Central memory CD4-positive, alpha-beta T cell (primary cell): ENCODE measurements at places on chromosomes 1 and 21.

DNA sequence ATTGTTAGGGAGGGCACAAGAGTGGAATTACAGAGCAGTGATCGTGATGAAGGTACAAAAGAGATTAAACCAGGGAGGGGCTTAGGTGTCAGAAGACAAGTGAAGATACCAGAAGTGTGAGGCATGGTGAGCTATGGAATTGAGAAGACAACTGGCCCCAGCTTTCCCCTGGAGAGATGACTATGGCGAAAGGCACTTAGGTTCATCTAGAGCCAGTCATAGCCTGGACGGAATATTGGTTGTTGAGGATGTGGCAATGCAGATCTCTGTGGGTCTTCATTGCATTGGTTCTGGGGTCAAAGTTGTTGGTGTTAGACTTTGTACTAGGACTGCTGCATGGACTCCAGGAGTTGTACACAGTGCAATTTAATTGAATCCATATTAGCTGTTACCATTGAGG, 115.7 kb downstream of the FASLG start:
- DNase-seq: no peak

- DNase-seq: no peak
Measured at GRCh38 chr1:230123280-230124185, 56.5 kb downstream of the GALNT2 start.

DNA sequence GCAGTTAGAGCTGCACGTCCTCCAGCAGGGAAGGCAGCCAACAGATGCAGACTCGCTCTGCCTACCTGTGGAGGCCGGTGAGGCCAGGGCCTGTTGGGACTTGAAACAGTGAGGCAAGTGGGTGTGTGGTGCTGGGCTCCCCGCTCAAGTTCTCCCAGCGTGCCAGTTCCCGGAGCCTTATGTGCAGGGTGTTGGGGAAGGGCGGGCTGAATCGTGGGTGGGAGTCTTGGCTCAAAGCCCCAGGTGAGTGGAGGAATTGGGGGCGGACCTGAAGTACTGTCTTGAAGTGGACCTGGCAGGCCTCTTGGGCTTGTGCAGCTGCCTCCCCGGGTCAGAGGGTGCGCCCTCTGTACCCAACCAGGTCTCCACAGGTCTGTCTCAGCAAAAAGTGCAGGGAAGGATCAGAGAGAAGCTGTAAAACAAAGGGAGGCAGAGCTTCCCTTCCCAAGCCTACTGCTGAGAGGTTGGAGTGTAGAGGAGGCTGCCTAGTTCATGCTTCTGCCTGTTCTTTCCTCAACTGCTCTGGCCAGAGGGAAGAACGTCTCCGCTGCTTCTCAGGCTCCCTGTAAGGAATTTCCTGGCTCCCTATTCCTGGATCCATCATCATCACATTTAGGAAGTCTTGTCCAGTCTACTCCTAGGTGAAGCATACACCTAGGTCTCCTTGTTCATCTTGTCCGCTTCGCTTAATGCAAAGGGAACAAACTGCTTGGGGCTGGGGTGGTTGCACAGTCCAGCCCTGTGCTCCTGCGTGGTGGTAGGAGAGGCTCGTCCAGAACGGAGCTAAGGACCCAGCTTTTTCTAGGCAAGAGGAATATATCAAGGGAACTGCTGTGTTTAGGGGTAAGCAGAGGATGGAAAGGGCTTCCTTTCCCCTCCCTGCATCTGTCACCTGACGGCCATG, 14.9 kb downstream of the UTP11 start:
- DNase-seq: no peak

DNA sequence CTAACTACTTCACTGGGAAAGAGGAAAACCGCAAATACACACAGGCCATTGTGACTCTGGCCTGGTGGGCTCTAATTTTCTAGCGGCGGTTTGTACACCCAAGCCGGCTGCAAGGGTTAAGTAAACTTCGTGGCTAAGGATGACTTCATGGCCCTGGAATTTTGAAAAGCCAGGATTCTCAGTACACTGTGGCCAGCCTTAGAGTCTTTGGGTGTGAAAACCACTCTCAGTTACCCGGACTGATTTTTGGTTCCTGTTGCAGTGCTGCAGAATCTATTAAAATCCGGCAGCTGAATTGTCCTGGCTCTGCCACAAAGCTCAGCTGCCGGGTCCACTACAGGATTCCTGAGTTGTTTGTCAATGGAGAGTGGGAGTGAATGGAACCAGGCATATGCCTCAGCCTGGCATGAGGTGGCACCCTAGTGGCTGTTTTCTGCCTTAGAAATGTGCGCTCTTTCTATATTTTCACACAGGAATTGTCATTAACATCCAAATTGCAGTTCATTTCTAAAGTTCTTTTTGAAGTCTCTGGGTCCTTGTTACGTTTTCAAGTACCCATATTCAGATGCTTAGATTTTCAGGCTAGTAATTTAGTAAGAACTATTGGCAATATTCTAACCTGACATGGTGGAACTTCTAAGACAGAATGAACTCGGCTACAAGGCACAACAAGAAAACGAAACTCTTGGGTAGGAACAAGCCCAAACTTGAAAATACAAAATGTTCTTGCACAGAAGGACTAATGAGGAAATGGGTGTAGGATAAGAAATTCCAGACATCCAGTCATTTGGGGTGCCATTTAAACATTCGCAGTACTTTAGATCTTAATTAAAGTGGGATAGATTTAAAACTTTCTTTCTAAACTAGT, 255.9 kb downstream of the NFIA start:
- DNase-seq: no peak

DNA sequence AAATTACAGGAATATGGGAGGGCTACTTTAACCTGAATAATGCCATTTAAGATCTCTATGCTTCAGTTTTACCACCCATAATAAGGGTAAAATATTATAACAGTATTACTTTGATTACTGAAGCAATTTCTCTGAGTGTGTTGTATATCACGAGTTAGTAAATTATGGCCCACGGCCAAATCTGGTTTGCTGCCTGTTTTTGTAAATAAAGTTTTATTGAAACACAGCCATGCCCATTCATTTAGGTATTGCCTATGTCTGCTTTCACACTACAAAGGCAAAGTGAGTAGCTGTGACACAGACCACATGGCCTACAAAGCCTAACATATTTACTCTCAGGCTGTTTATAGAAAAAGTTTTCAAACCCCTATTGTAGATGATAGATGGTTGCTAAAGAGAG, 156.8 kb downstream of the CDC42BPA start:
- no peak for DNase-seq

DNA sequence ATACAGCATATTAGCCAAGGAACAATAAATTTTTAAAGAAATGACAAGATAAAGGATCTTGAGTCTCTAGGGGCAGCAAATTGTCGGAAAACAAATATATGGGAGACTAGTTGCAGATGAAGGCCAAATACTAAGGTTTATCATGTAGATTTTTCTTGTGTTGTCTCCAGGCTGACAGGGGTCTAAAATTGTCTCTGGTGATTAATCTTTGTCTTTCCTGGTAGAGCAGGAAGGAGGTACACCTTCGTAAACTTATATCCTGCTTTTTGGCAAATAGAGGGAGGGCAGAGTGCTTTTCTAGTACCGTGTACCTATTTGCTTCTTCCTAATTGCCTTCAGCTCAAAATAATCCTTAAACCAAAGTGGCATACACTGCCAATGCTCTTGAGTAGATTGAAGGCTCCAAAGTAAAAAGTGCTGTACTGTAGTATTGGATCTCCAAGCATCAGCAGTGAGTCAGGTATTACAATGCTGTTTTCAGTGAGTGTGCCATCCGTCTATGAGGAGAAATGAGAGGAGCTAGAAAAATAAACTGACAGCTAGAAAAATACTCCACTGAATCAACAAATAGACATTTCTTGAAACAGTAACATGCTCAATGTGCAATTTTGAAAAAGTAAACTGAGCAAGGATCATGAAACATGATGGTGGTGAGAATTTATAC, 1.8 kb upstream of the LEPR start:
- no peak for DNase-seq

- DNase-seq: no peak
Measured at GRCh38 chr1:2175055-2175414, 19.5 kb downstream of the FAAP20 start.

DNA sequence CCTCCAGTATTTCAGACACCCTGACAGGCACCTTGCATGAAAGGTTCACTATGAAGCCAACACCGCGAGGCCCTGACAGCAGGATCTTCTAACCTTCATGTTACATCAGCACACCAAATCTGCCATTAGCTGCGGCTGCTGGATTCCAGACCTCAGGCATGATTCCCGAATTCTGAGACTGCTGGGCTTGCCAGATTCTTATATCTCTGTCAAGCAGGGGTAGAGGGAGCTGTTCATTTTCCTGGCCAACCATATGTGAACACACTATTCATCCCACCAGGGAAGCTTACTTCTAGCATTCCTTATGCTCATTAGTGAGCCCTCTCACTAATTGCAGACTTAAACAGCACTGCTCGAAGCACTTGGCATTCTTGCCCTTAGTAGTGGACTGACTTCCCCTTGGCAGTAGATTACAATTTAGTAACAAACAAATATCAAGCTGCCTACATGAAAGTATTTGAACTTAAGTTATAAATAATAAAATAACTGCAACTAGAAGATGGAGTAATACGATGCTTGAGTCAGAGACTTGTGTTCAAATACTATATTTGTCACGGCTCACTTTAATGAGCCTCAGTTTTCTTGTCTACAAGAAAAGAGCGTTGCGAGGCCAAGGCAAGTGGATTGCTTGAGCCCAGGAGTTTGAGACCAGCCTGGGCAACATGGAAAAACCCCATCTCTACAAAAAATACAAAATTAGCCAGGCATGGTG, 43.3 kb downstream of the NID1 start:
- DNase-seq: no peak

DNA sequence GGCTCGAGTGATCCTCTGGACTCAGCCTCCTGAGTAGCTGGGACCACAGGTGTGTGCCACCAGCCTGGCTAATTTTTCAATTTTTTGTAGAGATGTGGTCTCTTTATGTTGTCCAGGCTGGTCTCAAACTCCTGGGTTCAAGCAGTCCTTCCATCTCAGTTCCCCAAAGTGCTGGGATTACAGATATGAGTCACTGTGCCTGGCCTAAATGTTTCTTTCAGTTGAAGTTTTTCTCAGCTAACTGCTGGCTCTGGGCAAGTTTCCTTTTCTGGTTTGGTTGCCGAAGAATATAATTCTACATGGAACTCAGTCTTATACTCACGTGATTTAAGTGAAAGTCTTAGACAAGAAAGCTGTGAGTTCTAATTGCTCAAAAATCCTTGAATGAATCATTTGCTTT, 57.0 kb downstream of the SASS6 start:
- no peak for DNase-seq

DNA sequence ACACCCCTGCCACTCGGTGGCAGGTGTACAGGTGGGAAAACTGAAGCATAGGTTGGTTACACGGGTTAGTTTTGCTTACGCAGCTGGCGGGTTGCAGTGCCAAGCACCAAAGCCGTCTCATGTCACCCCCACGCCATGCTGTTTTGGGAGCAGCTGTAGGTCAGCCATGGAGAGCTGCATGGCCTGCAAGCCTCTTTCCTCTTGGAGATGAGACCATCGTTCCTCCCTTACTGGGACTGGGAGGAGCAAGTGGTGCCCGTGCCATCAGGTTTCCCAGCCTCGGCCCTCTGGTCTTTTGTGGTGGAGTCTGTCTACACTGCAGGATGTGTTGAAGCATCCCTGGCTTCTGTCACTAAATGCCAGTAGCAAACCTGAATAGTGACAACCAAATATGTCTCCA, 46.9 kb downstream of the AJAP1 start:
- DNase-seq: no peak

GRCh38 chr1:228329887-228330286, 76.7 kb downstream of the TRIM11 start:
- DNase-seq: no peak

- DNase-seq: peak; percentile 34
Measured at GRCh38 chr1:240455228-240455821, 156.6 kb downstream of the GREM2 start.

GRCh38 chr1:4081806-4082711, 182.0 kb upstream of the C1orf174 start:
- no peak for DNase-seq

GRCh38 chr1:216705676-216706075, 17.6 kb downstream of the ESRRG start:
- DNase-seq: no peak

- no peak for DNase-seq
Measured at GRCh38 chr1:183180634-183181056, 5.4 kb upstream of the LAMC2 start.

- no peak for DNase-seq
Measured at GRCh38 chr1:235945775-235946570, 79.3 kb upstream of the LYST start.

DNA sequence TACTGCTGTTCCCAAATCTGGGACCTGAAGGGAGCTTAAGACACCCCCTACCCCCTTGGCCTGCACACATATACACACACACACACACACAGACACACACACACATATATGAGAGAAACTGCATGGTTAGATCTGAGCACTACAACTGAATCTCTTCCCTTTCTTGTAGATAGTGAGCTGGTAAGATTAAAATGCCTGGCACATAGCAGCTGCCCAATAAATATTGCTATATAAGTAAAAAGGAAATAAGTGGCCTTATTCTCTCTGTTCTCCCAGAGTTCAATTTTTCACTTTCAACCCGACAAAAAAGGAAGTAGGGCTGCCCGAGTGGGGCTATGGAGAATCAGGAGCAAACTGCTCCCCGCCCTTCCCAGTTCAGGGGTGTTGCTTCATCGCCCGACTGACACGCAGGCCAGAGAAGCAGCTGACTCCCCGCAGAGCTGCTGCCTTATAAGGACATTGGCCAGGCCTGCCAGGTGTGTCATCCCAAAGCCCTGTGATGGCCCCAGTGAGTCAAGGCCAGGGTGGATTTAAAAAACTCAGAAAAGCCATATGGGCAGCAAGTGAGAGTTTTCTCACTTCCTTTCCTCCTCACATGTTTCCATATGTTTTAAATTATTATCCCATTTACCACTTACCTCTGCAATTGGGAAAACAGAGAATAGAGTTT, 106.5 kb upstream of the SLC44A3 start:
- DNase-seq: no peak

DNA sequence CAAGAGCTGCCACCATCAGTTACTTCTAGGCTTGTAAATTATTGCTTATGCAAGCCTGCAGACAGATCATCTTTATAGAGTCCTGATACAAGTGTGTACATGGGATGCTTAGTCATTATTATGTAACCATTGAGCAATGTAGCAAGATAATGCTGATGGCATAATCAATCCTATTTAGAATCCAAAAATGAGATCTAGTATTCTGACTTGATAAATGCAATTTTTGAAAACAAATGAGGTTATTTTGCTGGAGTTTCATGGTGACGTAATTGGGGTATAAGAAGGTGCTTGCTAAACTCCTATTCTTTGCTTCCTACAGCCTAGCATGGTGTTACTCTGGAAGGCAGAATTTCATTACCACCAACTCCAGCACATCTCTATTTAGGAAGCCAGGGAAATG, 801.7 kb upstream of the PRMT6 start:
- DNase-seq: no peak

DNA sequence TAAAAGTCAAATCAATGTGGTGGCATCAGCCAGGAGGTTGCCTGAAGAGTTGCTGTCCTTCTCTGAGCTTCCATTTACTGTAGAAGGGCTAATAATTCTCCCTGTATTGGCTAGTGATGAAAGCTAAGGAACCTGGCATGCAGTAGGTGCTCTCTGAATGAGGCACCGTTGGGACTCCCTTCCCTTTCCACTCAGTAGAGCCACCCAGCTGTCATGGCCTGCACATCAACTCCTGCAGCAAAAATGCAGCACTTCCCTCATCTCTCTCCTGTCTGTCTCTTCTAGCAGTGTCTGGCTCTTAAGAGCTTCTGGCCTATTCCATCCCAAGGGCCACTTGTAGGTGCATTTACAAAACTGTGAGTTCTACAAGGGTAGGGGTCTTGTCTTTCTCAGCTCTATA, 369.0 kb downstream of the MATN1 start:
- DNase-seq: no peak

- peak; percentile 1 for DNase-seq
Measured at GRCh38 chr1:51877434-51878307, 856 bp downstream of the NRDC start.
